ENCODE measurements at places on chromosomes 1 and 21. TPM values are rescaled to one million over a fixed set of nuclear protein-coding genes. Genes with fewer than 3 reads are reported as not detected.

The IFNLR1 gene
- polyA plus RNA-seq: 0.84 TPM

DNA sequence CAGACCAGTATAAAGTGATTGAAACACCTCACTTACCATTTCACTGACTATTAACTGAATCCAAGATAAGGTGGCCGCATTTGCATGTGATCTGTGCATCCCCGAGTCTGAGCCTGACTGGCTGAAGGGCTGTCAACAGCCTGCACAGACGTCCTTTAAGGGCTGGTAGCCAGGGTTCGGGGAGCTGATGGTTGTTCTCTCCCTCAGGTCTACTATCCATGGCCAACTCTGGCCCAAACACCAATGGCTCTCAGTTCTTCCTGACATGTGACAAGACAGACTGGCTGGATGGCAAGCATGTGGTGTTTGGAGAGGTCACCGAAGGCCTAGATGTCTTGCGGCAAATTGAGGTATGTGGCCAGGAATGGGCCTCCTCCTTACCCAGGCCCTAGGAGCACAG, 14.0 kb downstream of the PPIE start:
- no peak for DNase-seq

GRCh38 chr21:40635391-40635790, 211.6 kb downstream of the DSCAM start:
- no peak for DNase-seq

DNA sequence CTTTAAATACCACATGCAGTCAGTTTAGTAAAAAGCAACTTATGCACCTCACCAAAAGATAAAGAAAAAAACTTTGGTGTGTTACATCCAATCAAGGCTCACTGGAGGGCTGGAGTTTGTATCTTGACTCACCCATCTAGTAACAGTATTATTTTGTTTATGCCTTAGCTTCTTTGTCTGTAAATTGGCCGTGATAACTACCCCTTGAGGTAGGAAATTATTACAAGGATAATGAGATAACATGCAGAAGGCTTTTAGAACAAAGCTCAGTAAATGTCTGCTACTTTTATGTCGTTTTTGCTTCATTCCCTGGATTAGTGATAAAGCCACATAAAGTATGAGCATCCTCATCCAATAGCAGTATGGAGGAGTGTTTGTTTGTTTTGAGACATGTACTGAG, 94.8 kb downstream of the ATP5PO start:
- DNase-seq: no peak

- no peak for DNase-seq
Measured at GRCh38 chr1:227227761-227228160, 90.5 kb downstream of the CDC42BPA start.

The AKNAD1 gene
- 1.3 TPM for polyA plus RNA-seq

DNA sequence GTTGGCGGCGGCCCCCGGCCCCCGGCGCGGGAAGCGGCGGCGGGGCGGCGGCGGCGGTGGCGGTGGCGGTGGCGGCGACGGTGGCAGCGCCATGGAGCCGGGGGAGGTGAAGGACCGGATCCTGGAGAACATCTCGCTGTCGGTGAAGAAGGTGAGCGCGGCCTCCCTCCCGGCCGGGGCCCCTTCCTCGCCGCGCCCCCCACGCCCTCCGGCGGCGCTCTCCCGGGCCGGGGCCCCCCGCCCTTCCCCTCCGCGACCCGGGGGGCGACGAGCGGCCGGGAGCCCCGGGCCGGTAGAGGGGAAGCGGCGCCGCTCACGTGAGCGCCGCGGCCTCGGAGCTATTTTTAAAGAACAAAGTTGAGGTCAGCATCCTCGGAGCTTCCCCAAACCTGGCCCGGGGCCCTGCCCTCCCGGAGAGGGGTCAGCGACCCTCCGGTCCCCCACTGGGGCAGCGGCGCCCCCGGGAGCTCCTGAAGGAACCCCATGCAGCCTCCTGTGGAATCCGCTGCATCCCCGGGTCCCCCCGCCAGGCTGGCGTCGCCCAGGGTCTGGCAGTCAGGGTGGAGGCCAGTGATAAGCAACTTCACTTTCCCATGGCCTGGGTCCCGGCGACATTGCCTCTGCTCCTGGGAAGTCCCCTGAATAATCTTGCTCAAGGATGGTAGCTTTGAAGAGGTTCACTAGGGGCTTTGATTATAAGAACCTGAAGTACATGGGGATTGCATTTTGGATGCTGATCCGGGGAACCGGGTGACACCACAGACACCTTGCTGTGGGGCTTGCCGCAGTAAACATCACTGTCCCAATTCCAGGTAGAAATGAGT, 560 bp downstream of the PLEKHM2 start:
- no peak for DNase-seq

The TNFRSF1B gene
- polyA plus RNA-seq: 0.07 TPM

The AMY1C gene
- polyA plus RNA-seq: not detected

- no peak for DNase-seq
Measured at GRCh38 chr1:97119260-97120158, 397.9 kb downstream of the PTBP2 start.

DNA sequence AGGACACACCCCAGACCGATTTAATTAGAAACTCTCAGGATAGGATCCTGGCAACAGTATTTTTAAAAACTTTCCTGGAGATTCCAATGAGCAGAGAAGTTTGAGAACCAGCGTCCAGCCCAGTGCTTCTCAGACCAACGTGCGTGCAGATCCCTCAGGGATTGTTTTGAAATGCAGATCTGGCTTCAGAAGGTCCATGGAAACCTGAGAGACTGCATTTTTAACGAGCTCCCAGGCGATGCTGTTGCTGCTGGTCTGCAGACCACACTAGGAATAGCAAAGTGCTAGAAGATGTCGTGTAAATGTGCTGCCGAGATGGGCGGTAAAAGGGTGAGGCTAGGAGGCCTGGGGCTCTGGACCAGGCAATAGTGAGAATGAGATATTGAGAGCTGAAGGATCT, 18.4 kb upstream of the CASQ1 start:
- DNase-seq: no peak

GRCh38 chr1:32249831-32250525, 1.1 kb upstream of the LCK start:
- DNase-seq: no peak

DNA sequence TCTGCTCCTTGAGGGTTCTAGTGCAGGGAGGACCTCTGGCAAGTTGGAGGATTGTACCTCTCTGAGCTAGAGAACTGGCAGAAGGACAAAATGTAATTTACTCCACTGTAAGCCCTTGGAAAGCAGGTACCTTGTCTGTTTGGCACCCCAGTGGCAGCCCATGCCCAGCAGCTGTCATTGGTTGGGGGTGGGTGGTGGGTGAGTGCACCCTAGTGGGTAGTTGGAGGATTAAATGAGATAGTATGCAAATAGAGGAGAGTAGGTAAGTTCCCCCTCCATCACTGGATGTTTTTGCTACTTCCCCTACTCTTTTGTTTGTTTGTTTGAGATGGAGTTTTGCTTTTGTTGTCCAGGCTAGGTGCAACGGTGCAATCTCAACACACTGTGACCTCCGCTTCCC, 69.8 kb downstream of the RYR2 start:
- DNase-seq: no peak

GRCh38 chr1:89698624-89699023, 65.7 kb downstream of the LRRC8C start:
- DNase-seq: no peak

The OR2T35 gene
- not detected for polyA plus RNA-seq

DNA sequence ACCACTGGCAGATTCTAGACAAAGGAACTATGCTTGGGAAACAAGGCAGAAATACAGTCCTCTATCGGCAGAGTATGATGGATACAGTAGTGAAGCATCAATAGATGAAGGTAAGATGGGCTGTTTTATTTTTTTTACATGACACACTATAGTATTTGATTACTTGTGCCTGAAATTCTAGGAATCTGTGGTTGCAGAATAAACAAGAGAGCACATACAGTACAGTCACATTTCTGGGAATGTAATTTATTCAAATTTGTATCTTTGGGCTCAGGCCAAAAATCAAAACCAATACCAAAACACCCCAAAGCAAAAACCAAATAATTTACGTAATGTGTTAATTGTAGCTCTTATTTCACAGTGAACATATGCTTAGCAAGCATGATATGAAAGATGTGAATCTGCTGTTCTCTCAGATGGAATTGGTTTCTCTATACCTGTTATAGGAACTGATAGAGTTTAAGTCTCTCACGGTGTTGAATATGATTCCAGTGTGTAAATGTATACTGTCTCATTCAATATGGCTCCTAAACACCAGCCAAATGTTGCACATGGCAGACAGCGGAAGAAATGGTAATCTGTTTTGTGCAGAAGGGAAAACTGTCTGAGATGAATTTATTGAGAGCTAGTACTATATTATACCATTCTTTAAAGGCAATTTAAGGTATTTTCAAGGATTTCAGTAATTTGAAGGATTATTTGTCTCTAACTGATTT, 83.3 kb downstream of the SYT14 start:
- DNase-seq: no peak

DNA sequence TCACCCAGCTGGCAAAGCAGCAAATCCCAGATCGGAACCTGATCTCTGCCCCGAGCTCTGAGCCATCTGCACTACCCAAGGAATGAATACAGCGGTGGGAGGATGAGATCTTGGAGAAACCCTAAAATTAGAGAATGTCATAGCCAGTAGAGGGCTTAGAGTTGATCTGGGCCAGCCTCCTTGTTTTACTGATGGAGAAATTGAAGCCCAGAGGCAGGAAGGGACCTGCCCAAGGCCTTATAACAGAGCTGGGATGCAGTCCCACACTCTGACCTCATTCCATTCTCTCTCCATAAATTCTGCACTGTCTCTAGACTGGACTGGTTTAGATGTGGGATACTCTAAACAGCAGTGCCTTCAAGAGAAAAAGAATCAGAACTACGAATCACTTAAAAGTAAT, 4.8 kb upstream of the SFN start:
- DNase-seq: no peak

The RPAP2 gene
- polyA plus RNA-seq: 6.6 TPM

DNA sequence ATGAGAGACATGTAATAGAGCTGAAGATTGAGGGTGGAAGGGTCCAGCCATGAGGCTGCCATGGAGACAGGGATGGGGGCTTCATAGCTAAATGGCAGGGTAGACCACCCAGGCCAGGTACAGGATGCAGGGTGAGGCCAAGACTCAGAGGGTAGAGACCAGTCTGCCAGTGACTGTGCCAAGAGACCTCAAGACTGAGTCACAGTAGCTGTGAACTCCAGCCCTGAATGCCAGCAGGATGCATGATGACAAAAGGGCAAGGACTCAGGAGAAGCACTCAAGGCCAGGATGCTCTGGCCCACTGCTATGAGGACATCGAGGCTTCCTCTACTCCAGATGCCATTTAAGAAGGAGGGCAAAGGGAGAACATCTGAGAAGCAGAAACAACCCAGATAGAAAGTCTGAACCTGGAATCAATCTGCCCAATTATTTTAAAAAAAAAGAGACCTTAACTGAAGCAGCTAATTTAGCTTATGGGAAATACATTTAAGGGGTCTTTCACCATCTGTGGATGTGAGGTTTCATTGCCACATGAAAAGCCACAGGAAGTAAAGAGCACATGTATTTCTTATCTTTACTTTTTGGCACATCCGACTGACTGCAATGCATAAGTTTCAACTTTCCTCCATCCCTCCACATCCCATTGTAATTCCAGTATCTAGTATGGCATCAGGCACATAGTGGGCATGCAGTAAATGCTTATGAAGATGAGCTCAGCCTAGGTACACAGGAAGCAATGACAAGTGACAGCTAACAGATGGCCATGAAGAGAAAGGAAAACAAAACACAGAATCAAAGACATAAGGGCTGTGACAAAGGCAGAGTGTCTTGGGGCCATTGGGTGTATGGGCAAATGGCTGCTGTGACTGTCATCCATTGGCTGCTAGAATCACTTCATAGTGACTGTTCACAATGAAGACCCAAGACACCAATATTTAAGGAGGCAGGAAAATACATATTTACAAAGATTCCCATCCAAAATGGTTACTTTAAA, 40.2 kb downstream of the SUSD4 start:
- no peak for DNase-seq

The ERICH3 gene
- not detected for polyA plus RNA-seq

The TESK2 gene
- 0.28 TPM for polyA plus RNA-seq

- DNase-seq: no peak
Measured at GRCh38 chr1:65896721-65897120, 104.0 kb downstream of the PDE4B start.

The SEC22B gene
- polyA plus RNA-seq: 12.0 TPM

The REN gene
- not detected for polyA plus RNA-seq

DNA sequence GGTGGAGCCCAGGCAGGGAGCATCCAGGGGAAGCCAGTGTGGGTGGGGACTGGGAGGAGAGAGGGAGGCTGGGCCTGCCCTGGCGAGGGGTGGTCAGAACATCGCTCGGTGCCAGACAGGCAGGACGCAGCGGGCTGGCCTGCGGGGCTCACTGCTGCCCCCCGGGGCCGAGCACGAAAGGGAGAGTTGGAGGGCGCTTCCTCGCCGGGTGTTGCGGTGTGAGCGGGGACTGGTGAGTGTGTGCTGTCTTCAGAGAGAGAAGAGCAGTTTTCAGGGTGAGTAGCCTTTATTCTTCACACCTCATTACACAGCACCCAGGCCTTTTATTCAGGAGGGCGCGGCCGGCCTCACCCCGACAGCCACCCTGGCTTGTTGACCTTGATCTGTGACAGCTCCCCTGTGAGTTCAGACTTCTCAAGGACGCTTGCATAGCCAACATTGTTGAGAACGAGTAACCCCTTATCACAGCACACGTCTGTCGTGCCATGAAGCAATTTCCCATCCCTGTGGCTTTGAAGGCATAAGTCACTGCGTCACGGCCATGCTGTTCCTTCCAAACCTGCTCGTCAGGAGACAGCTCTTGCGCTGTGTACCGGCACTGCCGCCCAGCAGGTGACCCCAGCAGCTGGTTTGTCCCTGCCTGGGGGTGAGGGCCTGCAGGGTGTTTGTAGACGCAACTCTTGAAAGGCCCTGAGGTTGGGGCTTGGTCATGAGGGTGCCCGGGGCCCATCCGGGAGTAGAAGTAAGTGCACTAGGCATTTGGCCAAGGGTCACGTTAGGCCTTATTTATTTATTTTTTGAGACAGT, 54.6 kb downstream of the PRKCZ start:
- no peak for DNase-seq

DNA sequence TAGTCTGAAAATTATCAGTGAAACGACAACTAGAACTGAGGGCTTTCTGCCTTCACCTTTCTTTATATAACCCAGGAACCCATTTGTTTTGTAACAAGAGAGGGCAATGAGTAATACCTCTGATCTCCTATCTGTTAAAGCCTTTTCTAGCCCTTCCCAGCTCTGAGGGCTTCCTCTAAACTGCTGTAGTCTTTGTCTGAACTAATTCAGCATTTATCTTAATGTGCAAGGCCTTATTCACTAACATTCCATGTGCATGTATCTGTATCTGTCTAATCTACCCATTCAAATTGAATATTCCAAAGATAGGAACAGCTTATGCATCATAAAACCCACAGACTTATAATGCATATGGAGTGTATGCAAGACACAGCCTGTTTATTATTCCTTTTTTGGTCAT, 167.1 kb downstream of the LYPLAL1 start:
- DNase-seq: no peak

The FBXO2 gene
- 14.3 TPM for polyA plus RNA-seq

GRCh38 chr1:88117597-88117996, 566.5 kb upstream of the PKN2 start:
- no peak for DNase-seq

DNA sequence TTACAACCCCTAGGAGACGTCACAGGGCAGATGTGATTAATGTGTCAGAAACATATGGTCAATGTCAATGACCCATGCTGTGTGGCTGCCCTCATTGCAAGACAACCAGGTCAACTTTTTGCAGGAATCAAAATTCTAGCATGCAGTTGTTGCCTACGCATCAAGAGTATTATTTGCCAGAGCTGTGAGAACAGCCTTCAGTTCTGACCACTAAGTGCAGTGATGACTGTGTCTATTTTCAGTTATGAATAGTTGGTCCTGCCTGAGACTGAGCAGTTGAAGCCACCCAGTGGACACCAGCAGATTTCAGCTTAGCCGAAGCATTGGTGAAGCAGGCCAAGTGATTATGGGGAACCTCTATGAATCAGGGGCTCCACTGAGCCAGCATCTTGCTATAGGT, 47.3 kb downstream of the LYPLAL1 start:
- peak; percentile 20 for DNase-seq
